ENCODE measurements at places on chromosomes 3 and 15.
A peak's percentile ranks its signal among the peaks of the same experiment; 100 is the strongest.

DNA sequence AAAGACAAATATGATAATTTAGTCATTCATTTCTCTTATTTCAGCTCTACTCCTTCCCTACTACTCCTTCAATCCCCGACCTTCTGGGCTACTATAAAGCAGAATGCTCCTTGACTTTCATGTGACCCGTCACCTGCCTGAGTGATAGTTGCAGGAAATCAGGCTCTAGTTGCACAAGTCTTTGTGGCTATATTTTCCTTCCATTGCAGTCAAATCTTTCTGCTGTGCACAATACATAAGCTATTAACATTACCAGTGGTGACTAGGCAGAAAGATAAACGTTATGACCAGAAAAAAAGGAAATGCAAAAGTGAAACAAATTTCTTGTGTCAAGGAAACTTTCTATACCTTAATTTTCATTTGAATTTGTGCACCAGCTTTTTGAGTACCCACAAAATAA, 2.3 kb downstream of the SUCNR1 start:
- DNase-seq: peak; percentile 46

GRCh38 chr15:95259965-95260364, 1028.6 kb downstream of the MCTP2 start:
- DNase-seq: no peak

DNA sequence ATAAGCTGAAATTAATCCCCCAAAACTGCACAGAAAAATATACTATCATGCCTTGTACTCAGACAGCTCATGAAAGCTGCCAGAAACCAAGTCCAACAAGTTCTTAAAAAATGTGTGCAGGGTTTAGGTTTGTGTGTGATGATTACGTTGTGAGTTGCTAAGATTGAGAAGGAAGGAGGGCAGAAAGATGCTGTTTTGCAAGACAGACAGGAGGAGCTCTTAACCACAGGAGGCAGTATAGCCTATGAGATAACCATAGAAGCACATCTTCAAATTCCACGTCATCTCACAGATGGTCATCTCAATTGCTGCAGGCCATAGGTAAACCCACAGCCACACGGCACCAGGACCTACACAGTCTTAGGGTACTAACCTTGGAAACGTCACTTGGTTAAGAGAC, 191.9 kb downstream of the STT3B start:
- DNase-seq: peak; percentile 83

DNA sequence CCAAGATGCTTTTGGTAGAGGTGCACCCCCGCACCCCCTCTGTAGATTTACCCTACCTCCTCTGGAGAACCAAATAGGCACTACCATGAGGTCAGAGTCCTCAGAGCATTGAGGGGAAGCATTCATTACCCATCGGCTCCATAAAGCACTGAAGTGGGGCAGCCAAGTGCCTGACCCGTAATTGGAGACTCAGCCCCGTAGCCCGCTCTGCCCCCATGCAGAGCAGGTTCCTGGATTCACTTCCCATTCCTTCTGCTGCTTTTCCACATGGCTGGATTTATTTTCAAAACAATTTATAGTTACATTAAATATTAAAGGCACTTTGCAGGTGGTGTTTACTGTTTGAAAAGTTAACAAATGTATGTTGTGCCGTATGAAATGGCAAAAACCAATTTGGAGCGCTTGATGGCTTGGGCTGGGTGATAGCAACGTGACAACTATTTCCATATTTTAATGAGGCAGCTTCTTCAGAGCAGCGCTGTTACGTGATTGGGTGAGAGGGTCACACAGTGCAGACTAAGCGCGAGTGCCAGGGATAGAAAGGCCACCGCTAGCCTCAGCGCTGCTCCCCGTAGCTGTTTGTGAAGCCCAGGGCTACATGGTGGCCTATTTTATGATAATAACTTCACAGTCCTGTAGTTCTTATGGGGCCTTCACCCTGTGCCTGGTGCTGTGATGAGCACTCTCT, 373.8 kb upstream of the PROK2 start:
- no peak for DNase-seq

GRCh38 chr15:52191207-52191606, at the start of gene GNB5:
TSS of gene GNB5 (minus strand) at chr15:52191392. CDS start at chr15:52184676, 6,716 bp downstream.
- no peak for DNase-seq

DNA sequence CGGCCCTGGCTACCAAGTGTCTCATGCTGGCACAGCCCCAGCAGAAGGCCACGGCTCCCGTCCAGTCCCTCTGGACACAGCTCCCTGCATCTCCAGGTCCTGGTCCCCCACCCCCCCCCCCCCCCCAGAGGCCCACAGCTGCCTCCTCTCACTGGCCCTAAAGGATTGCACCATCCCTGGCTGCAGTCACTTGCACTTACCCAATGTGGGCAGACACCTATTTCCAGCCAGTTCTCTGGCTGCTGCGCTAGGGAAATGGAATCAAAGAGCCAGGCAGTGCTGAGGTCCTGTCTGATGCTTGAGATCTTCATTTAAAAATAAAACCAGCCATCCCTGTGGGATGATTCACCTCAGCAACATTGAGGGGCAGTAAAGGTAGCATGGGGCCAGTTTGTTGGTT, 346.4 kb downstream of the OCA2 start:
- no peak for DNase-seq

- no peak for DNase-seq
Measured at GRCh38 chr3:29537889-29538609, 257.2 kb downstream of the RBMS3 start.

DNA sequence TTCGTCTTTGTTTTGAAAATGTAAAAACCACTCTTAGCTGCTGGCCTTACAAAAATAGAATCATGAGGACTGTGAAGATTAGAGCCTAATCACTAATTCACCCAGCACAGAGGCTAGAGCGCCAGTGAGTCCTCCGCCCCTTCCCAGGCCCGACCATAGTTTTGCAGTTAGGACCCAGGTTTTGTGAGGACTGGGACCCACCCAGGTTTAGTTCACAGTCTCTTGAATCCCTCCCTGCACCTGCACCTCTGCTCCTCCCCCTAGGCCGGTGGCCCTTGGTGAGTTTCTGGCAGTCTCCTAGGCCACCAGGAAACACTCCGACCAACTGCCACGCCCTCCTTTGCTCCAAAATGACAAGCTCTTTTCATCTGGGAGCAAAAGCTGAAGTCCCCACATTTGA, 136.0 kb upstream of the CCDC54 start:
- peak; percentile 89 for DNase-seq

DNA sequence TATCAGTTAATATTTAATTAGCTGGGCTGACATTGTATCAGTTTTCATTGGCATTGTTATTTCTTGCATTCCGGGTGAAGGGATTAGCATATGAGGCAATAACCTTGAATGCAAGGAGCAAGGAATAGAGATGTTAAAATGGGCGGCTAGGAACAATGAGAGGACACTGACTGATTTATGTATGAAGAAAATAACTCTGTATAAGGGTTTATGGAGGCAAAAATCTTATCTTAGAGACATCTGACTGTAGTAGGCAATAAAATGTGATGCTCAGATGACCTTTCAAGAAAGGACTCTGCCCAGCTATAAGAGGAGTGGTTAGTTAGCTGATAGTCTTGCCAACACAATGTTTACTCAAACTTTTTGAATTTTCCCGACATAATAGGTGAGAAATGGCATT, 158.3 kb downstream of the EFHB start:
- no peak for DNase-seq

DNA sequence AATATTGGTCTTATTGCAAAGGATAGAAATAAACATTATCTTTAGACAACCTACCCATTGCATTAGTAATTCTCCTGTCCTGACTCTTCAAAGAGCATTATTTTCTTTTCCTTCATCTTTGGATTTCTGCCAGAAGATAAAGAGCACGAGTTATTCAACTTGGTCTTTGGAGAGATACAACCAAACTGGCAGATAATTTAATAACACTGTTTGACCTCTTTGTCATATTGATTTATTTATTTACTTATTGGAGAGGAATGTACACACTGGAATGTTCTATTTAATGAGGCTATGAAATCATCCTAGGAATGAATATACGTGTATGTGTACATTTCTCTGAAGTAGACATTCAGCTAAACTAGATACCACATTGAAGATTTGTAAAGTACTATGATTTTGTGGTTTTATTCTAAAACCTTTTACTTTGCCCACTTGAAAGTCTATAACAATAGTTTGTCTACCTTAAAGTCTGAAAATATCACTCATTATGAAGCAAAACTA, 462.1 kb downstream of the C3orf38 start:
- no peak for DNase-seq

DNA sequence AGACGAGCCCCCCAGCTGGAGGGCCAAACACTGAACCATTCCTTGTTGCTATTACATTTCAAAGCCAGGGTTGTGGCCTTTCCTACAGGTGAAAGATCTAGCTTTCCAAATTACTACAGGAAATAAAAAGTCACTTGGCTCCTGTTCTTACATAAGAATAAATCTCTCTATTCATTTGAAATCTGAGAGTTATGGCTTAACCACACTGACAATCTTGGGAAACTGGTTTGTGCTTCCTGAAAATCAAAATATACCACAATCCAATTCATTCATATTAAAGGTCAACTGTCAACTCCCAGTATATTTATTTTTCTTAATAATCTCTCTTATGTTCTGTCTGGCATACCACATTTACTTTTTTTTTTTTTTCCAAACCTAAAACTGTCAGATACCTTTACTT, 103.7 kb upstream of the LMOD3 start:
- peak; percentile 87 for DNase-seq

DNA sequence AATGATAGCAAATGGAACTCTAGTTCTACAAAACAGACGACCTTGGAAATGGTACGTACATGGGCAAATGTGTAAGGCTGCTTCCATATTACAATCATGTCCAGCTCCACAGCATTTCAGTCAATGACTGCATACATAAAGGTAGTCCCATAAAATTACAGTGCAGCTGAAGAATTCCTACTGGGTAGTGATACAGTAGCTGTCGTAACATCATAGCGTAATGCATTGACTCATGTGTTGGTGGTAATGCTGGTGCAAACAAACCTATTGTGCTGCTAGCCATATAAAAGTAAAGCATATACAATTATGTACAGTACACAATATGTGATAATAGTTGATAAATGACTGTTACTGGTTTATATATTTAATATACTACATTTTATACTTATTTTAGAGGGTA, 18.5 kb downstream of the TTC23 start:
- DNase-seq: no peak

DNA sequence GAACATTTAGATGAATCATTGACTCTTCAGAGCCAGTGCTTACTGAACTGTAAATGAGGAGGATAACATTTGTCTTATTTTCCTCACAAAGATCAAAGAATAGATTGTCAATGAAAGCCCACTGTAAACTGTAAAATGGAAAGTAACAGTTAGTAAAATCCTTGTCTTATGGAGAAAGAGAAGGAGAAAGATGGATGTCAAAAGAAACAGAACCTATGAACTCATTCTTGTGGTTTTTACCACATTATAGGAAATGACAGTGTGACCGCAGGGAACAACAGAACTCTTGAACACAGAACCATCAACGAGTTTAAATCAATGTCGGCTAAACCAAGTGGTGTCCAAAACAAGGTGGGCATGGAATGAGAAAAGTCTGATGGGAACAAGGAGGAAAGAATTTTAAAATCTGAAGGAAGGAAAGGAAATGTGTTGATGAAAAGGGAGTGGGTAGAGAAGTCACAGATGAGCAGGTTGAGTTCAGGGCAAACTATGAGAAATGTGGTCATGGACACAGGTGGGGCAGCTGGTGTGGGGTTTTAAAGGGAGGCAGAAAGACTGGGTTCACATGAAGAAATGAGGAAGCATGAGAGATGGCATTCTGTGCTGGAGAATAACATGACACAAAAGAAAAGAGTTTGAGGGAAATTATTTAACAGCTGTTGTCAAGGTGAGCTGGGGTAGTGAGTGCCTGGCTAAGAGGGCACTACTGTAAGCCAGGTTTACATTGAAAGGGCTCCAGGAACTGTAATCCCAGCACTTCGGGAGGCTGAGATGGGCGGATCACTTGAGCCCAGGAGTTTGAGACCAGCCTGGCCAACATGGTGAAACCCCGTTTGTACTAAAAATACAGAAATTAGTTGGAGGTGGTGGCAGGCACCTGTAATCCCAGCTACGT, 42.4 kb upstream of the ETV5 start:
- no peak for DNase-seq

DNA sequence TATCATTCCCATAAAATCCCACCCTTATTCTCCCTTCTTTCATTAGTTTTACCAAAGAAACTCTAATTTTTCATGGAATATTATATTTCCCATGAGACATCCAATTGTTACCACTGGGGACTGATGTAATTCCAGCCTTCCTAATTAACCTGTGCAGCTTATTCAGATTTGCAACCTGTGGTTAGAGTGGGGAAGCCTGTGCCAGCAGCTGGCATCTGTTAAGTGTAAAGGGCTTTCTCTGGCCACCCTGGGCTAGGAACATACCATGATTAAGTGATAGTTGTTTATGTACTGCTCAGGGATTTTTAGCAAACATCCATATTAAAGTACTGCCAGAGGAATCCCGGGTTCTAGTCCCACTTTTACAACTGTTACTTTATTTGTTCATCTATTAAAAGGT, 78.2 kb downstream of the TPRG1 start:
- no peak for DNase-seq

GRCh38 chr15:80800067-80800466, 20.9 kb downstream of the CEMIP start:
- DNase-seq: no peak

DNA sequence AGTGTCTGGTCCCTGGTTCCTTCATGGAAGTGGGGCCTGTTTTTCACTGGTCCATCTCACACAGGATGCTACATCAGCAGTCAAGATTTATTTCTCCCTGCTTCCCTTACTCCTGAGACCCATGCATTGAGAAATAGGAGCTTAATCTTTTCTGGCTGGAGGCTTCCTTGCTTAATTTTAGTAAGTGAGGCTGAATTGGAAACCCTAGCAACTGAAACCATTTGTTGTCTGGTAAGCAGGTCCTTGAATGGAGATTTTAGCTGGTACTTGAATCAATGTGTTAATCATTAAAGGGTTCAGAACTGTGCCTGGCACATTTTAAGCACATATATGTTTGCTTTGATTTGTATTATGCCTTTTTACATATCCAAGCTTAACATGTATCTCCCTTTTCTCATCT, 20.2 kb upstream of the MEF2A start:
- no peak for DNase-seq

DNA sequence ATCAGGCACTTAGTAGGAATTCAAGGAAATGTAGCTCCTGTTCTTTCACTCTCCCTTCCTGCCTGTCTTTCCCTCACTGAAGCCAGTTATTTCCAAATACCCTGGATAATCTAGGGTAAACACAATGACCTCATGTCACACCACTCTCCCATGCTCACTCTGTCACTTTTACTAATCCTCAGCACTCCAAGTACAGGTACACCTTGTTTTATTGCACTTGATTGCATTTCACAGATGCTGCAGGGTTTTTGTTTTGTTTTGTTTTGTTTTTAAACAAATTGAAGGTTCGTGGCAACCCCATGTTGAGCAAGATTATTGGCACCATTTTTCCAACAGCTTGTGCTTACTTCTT, 40.8 kb downstream of the PPM1L start:
- no peak for DNase-seq

GRCh38 chr3:42057561-42058211, 33.5 kb upstream of the TRAK1 start:
- no peak for DNase-seq

- no peak for DNase-seq
Measured at GRCh38 chr3:58158442-58159153, 52.2 kb downstream of the DNASE1L3 start.
